Frontal cortex (tissue), 4 donors: ENCODE measurements at places on chromosomes 7 and 10. TPM values are rescaled to one million over a fixed set of nuclear protein-coding genes. Genes with fewer than 3 reads are reported as not detected.

Gene UROS
- total RNA-seq = 51.4 TPM

Gene SFTPA1
- not detected for total RNA-seq

Gene HOXA5
- not detected for total RNA-seq

Gene CYP26C1
- under 0.01 TPM for total RNA-seq

Gene OR13A1
- under 0.01 TPM for total RNA-seq
